ENCODE measurements at places on chromosomes 2 and 18. TPM values are rescaled to one million over a fixed set of nuclear protein-coding genes. Genes with fewer than 3 reads are reported as not detected.

GRCh38 chr2:141200191-141200590 lies 930.6 kb downstream of the LRP1B start:
- no peaks in the 10 kb centered on the region for H3K4me1 ChIP-seq
- no peak overlapping the region for H3K27ac ChIP-seq
- no peaks in the 10 kb centered on the region for H3K27me3 ChIP-seq
- no peak for DNase-seq

FEV gene
- total RNA-seq = not detected

GPN1 gene
- 70.5 TPM for total RNA-seq

GALR1 gene
- not detected for total RNA-seq

- H3K4me3 ChIP-seq = no peak overlapping the region
- H3K27me3 ChIP-seq = no peaks in the 10 kb centered on the region
- H3K36me3 ChIP-seq = no peaks in the 10 kb centered on the region
These were observed 1378.8 kb upstream of the DDX18 start for GRCh38 chr2:116435648-116436047.

DNA sequence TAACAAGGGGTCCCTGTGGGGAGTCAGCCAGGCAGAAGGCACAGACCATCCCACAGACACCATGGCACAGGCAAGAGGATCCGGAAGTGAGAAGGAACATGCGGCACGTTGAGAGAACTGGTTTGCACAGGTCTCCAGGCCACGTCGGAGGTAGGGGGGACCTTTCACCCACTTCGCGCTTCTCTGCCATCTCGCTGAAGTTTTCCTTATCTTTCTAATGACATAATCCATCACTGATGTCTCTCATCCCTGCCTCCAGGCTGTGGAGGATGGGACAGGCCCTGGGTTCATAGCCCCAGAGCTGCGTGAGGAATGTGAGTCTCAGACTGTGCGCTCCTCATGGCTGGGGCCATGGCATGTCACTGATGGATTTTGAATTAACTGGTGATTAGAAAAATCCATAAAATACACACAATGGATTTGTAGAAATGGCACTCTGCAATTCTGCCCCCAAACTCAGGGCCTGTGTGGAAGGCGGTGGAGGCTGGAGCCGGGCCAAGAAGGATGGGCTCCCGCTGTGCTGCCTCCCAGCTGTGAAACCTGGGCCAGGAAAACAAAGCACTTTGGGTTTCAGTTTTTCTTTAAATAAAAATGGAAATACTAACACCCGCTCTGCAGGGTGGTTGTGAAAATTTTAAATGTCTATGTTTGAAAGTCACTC lies 113.3 kb upstream of the ALKAL2 start:
- no peaks in the 10 kb centered on the region for H3K36me3 ChIP-seq
- H3K27me3 ChIP-seq = no peaks in the 10 kb centered on the region
- no peak overlapping the region for H3K27ac ChIP-seq
- no peaks in the 10 kb centered on the region for H3K4me1 ChIP-seq

ST3GAL5 gene
- total RNA-seq = 11.2 TPM

GRCh38 chr2:62152000-62152399 lies 43.9 kb upstream of the B3GNT2 start:
- H3K4me3 ChIP-seq = no peak overlapping the region
- no peaks in the 10 kb centered on the region for H3K4me1 ChIP-seq
- no peak for DNase-seq
- no peaks in the 10 kb centered on the region for H3K27me3 ChIP-seq
- H3K27ac ChIP-seq = no peak overlapping the region

SERPINB11 gene
- not detected for total RNA-seq

ADGRF3 gene
- total RNA-seq = 4.0 TPM

SLC5A7 gene
- not detected for total RNA-seq

KRCC1 gene
- 14.1 TPM for total RNA-seq

- no peak overlapping the region for H3K4me3 ChIP-seq
- H3K4me1 ChIP-seq = no peaks in the 10 kb centered on the region
- DNase-seq = no peak
- no peaks in the 10 kb centered on the region for H3K27me3 ChIP-seq
- no peak overlapping the region for H3K27ac ChIP-seq
These were observed 79.6 kb upstream of the CTLA4 start for GRCh38 chr2:203787979-203788378.

GRCh38 chr2:207073801-207074678 lies 91.7 kb downstream of the KLF7 start:
- H3K4me3 ChIP-seq = peak overlapping the region; percentile 5
- no peaks in the 10 kb centered on the region for H3K36me3 ChIP-seq

DNA sequence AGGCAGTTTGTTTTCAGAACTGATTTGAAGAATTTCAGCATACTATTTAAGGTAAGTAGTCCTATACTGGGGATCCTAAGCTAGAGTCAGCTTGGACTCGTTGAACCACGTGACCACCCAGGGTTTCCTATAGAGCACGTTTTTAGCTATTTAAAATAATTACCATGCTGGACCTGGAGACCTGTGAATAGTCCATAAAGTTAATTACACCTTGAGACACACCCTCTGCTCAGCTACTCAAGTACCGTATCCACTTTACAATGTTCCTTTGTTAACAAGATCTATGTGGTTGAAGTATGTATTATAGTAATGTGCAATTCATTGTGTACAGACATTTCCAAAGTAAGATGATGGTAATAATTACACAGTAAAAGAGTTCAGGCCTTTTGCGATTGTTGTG lies 67.6 kb downstream of the CRIM1 start:
- no peaks in the 10 kb centered on the region for H3K36me3 ChIP-seq
- no peak overlapping the region for H3K27ac ChIP-seq
- no peak overlapping the region for H3K4me3 ChIP-seq
- no peaks in the 10 kb centered on the region for H3K4me1 ChIP-seq
- H3K27me3 ChIP-seq = no peaks in the 10 kb centered on the region
- DNase-seq = no peak

UGT1A4 gene
- total RNA-seq = not detected

GRCh38 chr18:23317975-23318675 lies 135.0 kb upstream of the RIOK3 start:
- no peak for DNase-seq
- H3K27me3 ChIP-seq = no peaks in the 10 kb centered on the region
- H3K36me3 ChIP-seq = no peaks in the 10 kb centered on the region
- no peak overlapping the region for H3K27ac ChIP-seq
- no peak overlapping the region for H3K4me3 ChIP-seq

DNA sequence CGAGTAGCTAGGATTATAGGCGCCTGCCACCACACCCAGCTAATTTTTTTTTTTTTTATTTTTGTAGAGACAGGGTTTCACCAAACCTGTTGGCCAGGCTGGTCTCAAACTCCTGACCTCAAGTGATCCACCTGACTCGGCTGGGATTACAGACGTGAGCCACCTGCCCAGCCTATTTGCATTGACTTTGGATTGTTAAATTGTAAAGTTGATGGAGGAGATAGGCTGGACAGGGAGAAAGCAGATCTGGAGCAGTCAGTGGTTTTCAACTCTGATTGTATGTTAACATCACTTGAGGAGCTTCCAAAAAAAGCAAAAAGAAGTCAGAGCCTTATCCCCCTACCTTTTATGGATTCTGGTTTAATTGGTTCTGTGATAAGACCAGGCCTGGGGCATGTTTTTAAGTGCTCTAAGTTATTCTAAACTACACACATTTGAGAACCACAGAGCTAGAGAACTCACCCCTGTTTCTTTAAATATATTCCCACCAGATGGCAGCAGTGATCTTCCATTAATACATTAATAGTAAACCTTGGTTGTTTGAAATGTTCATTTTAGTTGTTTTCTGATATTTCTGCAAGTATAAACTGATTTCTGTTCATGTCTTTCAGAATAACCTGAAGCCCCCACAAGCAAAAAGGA lies 7.5 kb downstream of the C2orf49 start:
- H3K36me3 ChIP-seq = peaks cover 76% of the 10 kb centered on the region
- no peaks in the 10 kb centered on the region for H3K4me1 ChIP-seq
- no peak overlapping the region for H3K4me3 ChIP-seq
- peak; percentile 14 for DNase-seq
- no peak overlapping the region for H3K27ac ChIP-seq
- H3K27me3 ChIP-seq = no peaks in the 10 kb centered on the region

GRCh38 chr2:219082332-219082958 lies 21.7 kb upstream of the IHH start:
- DNase-seq = no peak
- H3K27ac ChIP-seq = no peak overlapping the region
- no peaks in the 10 kb centered on the region for H3K27me3 ChIP-seq
- no peak overlapping the region for H3K4me3 ChIP-seq
- peaks cover 3% of the 10 kb centered on the region for H3K36me3 ChIP-seq
- H3K4me1 ChIP-seq = no peaks in the 10 kb centered on the region

GRCh38 chr2:97935719-97936161 lies 60.0 kb downstream of the TMEM131 start:
- peaks cover 21% of the 10 kb centered on the region for H3K4me1 ChIP-seq
- H3K4me3 ChIP-seq = no peak overlapping the region
- no peak overlapping the region for H3K27ac ChIP-seq
- H3K36me3 ChIP-seq = no peaks in the 10 kb centered on the region

DNA sequence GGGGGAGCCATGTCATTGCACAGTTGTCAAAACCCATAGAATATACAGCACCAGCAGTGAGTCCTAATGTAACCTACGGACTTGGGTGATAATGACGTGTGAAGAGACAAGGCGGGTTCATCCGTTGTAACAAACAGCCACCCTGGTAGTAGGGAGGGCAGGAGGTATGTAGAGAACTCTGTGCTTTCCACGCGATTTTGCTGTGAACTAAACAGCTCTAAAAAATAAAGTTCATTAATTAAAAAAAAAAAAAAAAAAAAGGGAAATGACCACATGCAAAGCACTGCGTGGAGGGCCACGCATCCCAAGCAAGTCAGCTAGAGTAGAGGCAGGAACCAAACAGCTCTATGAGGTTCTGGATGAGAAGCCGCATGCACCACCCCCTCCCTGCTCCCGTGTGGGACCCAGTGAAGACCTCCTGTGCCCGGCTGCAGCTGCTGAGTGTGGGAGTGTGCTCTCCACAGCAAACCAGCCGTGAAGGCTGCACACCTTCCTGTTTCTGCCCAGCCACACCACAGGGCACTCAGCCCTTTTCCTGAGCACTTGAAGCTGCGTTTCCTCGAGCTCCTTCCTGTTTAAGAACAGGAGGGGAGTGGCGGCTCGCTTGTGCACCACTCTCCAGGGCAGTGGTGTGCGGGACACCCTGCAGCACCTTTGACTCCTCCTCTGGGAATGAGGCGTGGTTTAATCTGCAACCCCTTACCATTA lies 65.6 kb downstream of the ODC1 start:
- H3K27ac ChIP-seq = peak overlapping the region; percentile 0
- H3K27me3 ChIP-seq = no peaks in the 10 kb centered on the region
- peak overlapping the region; percentile 75 for H3K4me3 ChIP-seq
- H3K4me1 ChIP-seq = peaks cover 90% of the 10 kb centered on the region

DNA sequence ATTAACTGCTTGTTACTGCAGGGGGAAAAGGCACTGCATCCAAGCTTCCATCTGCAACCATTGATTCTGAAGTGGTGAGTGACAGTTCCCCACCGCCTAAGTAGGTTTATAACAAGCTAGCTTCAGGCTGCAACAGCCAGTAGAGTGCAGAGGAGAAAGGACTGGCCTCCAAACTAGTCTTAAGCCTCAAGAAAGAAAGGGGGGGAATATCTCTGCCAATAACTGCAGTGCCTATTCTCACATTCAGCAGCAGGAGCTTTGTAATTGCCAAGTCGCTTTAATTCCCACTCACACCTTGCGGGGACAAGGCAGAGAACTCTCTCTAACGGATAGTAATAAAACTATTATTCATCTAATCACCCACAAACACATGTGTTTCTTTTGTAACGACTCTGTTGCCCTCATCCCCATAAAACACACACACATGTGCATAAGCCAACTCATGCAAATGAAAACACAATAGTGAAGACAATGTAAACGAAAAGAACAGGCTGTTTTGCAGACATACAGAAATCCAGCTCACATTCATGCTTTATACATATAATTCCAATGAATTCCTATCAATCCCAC lies 1963.3 kb upstream of the PIK3C3 start:
- H3K27me3 ChIP-seq = no peaks in the 10 kb centered on the region
- no peak overlapping the region for H3K4me3 ChIP-seq
- H3K4me1 ChIP-seq = no peaks in the 10 kb centered on the region
- H3K27ac ChIP-seq = no peak overlapping the region

- H3K27ac ChIP-seq = peak overlapping the region; percentile 59
- H3K36me3 ChIP-seq = no peaks in the 10 kb centered on the region
- H3K4me1 ChIP-seq = peaks cover 6% of the 10 kb centered on the region
- H3K27me3 ChIP-seq = no peaks in the 10 kb centered on the region
These were observed 20.8 kb upstream of the SOS1 start for GRCh38 chr2:39141334-39142271.

DNA sequence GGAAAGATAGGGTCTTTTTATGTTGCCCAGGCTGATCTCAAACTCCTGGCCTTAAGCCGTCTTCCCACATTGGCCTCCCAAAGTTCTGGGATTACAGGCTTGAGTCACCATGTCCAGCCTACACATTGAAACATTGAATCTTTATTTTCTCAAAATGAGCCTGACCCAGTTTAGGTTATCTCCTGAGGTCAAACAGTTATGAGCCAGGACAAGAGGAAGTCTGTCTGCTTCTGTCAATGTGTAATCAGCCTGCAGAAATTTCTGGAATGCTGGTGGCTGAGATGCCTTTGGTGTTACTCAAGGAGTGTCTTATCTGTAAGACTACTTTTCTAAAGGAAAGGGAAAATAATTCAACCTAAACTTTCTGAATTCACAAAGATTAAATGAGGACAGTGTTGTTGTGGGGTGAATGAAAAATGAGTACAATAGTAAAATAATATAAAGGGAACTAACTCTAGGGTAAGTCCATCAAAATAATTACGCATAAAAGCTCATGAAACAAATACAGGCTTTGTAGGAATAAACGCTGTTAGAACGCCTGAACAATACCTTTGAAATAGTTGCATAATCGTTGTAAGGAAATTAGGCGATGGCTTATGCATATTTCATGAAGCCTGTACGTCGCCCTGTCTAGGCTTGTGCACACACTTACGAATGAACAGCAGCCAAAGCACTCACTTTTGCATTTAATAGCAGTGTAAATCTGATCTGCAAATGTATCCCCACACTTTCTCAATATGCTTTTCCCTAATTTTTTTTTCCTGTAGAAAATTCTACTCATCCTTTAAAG lies 260.8 kb downstream of the RDH14 start:
- H3K36me3 ChIP-seq = no peaks in the 10 kb centered on the region
- no peak for DNase-seq
- no peak overlapping the region for H3K4me3 ChIP-seq
- H3K27me3 ChIP-seq = no peaks in the 10 kb centered on the region
- H3K27ac ChIP-seq = no peak overlapping the region

GRCh38 chr18:33326975-33327374 lies 113.5 kb downstream of the CCDC178 start:
- no peak for DNase-seq
- H3K27me3 ChIP-seq = no peaks in the 10 kb centered on the region
- H3K4me1 ChIP-seq = no peaks in the 10 kb centered on the region
- no peaks in the 10 kb centered on the region for H3K36me3 ChIP-seq
- no peak overlapping the region for H3K27ac ChIP-seq
- H3K4me3 ChIP-seq = no peak overlapping the region

CABYR gene
- 1.7 TPM for total RNA-seq

GRCh38 chr2:208490492-208490891 lies 83.9 kb downstream of the PTH2R start:
- H3K4me3 ChIP-seq = no peak overlapping the region
- no peaks in the 10 kb centered on the region for H3K36me3 ChIP-seq
- DNase-seq = no peak
- no peaks in the 10 kb centered on the region for H3K4me1 ChIP-seq
- no peaks in the 10 kb centered on the region for H3K27me3 ChIP-seq
